Activated naive CD8-positive, alpha-beta T cell treated with anti-CD3 and anti-CD28 coated beads for 36 hours (primary cell): ENCODE measurements at places on chromosomes 4 and X. TPM values are rescaled to one million over a fixed set of nuclear protein-coding genes. Genes with fewer than 3 reads are reported as not detected.

DOK7 gene
- not detected for total RNA-seq

- H3K36me3 ChIP-seq: no peaks in the 10 kb centered on the region
- no peaks in the 10 kb centered on the region for H3K4me1 ChIP-seq
- DNase-seq: no peak
- no peaks in the 10 kb centered on the region for H3K27me3 ChIP-seq
Measured at GRCh38 chr4:89715631-89716030, 121.3 kb downstream of the SNCA start.

FAM184B gene
- 0.04 TPM for total RNA-seq

YY2 gene
- 2.5 TPM for total RNA-seq

DNA sequence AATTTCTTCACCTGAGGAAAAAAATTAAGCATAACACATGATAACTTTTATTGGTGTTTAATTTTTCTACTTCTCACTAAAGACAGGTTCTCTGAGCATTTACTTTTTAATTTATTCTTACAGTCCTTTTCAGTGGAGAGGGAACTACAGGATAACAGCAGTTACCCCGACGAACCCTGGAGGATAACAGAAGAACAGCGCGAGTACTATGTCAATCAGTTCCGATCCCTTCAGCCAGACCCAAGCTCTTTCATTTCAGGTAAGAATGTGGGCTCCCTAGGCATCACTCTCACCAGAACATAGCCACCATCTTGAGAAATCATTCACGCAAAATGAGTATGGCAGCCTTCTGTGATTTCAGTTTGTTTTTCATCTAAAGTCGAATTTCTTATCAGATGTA lies 100.8 kb downstream of the REPS2 start:
- no peaks in the 10 kb centered on the region for H3K27me3 ChIP-seq
- H3K36me3 ChIP-seq: no peaks in the 10 kb centered on the region
- H3K27ac ChIP-seq: no peak overlapping the region
- no peaks in the 10 kb centered on the region for H3K4me1 ChIP-seq

DNA sequence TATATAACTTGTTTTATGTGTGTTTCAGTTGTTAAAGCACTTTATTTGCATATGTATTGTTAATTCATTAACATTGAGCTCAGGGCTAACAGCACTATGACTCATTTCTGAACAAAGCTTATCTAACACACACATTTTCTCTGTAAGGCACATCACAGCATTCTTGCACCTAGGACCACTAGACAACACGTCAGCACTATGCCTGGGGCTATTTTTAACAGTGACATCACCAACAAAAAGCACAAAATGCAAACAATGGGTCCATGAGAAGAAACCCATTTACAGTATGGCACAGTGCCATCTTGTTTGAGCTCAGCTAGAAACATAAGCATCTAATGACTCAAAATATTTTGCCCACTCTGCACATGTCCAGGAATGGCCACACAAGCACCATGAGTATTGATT lies 124.4 kb downstream of the RELL1 start:
- no peaks in the 10 kb centered on the region for H3K36me3 ChIP-seq
- H3K27ac ChIP-seq: no peak overlapping the region
- no peaks in the 10 kb centered on the region for H3K27me3 ChIP-seq
- no peak overlapping the region for H3K4me3 ChIP-seq

GRCh38 chrX:154351183-154352011 lies 23.0 kb downstream of the FLNA start:
- H3K27me3 ChIP-seq: no peaks in the 10 kb centered on the region
- no peak for DNase-seq
- H3K36me3 ChIP-seq: peaks cover 17% of the 10 kb centered on the region
- peak overlapping the region; percentile 79 for H3K27ac ChIP-seq

DNA sequence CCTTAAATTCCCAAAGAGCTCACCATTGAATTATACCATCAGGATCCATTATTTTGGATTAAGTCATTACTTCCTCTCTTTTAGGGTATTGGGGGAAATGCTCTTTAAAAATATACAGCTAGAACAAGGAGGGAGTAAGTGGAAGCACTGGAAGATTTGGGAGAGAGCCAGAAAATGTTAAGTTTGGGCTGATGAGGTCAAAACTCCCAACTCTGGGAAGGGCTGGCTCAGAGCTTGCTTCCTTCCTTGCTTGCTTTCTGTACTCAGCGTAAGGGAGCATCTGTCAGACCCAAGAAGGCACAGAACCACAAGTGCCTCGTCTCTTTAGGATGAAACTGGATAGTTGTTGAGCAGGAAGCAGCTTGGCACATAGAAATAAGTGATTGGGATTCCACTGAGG lies 138.2 kb downstream of the GUCY2F start:
- no peaks in the 10 kb centered on the region for H3K36me3 ChIP-seq
- no peaks in the 10 kb centered on the region for H3K27me3 ChIP-seq
- peaks cover 2% of the 10 kb centered on the region for H3K4me1 ChIP-seq
- no peak overlapping the region for H3K27ac ChIP-seq

GRCh38 chr4:53021754-53022512 lies 159.8 kb downstream of the RASL11B start:
- no peak overlapping the region for H3K4me3 ChIP-seq
- H3K27me3 ChIP-seq: no peaks in the 10 kb centered on the region
- H3K36me3 ChIP-seq: peaks cover 2% of the 10 kb centered on the region

GRCh38 chr4:41678951-41679350 lies 69.6 kb downstream of the PHOX2B start:
- H3K4me1 ChIP-seq: no peaks in the 10 kb centered on the region
- no peak overlapping the region for H3K4me3 ChIP-seq
- H3K27ac ChIP-seq: no peak overlapping the region
- no peaks in the 10 kb centered on the region for H3K36me3 ChIP-seq
- no peak for DNase-seq

- H3K4me1 ChIP-seq: no peaks in the 10 kb centered on the region
- no peak overlapping the region for H3K4me3 ChIP-seq
- DNase-seq: no peak
- no peak overlapping the region for H3K27ac ChIP-seq
Measured at GRCh38 chr4:94370533-94371254, 28.1 kb upstream of the HPGDS start.

- H3K36me3 ChIP-seq: no peaks in the 10 kb centered on the region
- H3K4me3 ChIP-seq: no peak overlapping the region
- H3K27me3 ChIP-seq: peaks cover 7% of the 10 kb centered on the region
Measured at GRCh38 chr4:103482471-103482870, 237.3 kb downstream of the TACR3 start.

GRCh38 chrX:115237056-115237455 lies 3.2 kb upstream of the LRCH2 start:
- no peak for DNase-seq
- H3K27me3 ChIP-seq: peaks cover 22% of the 10 kb centered on the region
- H3K36me3 ChIP-seq: no peaks in the 10 kb centered on the region
- H3K4me3 ChIP-seq: no peak overlapping the region
- no peak overlapping the region for H3K27ac ChIP-seq
